ENCODE measurements at places on chromosomes 11 and 22.
A peak's percentile ranks its signal among the peaks of the same experiment; 100 is the strongest.

- DNase-seq = no peak
Measured at GRCh38 chr11:42555190-42555589, 756.6 kb upstream of the API5 start.

DNA sequence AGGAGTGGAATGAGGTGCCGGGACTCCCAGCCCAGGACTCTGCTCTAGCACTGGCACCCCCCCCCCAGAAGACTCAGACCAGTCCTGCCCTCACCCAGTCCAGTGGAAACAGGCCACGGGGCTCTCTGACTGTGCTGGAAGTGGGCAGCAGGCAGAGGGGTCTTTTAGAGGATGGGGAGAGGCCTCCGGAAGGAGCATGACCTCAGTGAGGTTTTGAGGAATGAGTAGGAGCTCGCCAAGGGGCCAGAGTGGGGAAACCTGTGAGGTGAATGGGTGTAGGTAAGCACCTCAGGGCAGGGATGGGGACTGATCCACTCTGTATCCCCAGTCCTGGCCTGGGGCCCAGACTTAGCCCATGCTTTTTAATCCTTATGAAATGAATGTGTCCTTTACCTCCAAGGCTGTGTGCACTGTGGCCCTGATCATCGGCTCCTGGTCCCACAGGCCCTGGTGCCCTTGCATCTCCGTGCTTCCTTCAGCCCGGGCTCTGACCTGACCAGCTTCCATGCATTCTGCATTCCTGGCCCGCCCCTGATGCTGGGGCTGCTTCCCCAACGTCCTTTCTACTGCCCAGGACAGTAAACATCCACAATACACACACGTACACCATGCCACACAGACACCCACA lies 24.4 kb upstream of the RFPL3 start:
- no peak for DNase-seq

- no peak for DNase-seq
Measured at GRCh38 chr11:58493676-58494075, 14.2 kb downstream of the OR5B21 start.

- peak; percentile 19 for DNase-seq
Measured at GRCh38 chr22:23246982-23247766, 66.9 kb downstream of the BCR start.

- DNase-seq = no peak
Measured at GRCh38 chr11:96122601-96123074, 198.7 kb upstream of the MTMR2 start.

DNA sequence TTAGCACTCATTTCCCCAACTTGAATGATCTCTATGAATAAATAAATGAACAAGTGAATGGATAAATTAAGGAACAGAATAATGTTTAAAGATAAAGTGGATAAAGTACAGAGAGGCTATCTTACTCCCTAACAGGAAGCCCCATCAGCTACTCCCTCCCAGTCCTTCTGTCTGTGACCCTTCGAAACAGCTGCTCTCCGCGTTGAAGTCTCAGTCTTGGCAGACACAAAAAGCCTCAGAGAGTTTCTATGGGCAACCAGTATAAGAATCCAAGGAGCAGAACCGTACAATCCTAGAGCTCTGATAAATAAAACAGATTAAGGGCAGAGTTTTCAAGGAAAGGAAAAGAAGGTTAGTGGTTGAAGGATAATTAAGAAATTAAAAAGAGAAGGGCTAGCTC lies 35.0 kb downstream of the GUCY1A2 start:
- no peak for DNase-seq

DNA sequence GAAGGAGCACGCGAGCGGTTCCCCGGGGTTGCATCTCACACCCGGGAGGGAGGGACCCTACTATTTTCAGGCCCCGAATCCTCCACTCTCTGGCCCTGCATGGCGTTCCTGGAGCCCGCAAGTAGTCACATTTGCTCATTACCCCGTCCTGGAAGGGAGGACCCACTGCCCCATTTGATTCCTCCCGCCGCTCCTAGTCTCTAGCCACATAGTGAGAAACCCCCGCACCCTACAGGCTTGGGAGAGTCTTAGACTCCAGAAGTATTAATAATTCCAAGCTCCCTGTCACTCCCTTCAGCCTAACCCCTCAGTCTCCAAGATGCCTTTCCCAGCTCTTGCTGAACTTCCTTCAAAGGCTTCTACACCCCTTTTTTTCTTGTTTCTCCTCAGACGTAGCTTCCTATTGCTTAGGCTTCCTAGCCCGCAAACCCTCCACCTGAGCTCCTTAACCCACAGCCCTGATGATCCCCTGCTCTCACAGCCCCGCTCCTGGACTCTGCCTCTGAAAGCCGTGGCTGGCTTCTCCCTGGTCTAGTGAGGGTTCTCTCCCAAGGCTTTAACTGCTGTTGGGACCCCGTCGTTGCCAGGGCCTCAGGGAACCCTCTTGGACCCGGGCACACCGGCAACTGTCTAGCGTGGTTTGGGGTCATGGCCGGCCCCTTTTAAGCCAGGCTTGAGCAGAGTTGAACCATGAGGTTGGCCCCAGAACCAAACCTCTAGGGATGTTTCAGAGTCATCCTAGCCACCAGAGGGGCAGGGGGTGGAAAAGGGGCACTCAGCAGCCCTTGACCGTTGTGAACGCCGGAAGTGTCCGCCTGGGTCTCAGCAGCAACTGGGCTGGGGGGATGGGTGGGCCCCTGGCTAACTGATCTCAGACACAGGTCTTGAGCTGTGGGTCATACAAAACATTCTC lies 862 bp downstream of the GGA1 start:
- no peak for DNase-seq

DNA sequence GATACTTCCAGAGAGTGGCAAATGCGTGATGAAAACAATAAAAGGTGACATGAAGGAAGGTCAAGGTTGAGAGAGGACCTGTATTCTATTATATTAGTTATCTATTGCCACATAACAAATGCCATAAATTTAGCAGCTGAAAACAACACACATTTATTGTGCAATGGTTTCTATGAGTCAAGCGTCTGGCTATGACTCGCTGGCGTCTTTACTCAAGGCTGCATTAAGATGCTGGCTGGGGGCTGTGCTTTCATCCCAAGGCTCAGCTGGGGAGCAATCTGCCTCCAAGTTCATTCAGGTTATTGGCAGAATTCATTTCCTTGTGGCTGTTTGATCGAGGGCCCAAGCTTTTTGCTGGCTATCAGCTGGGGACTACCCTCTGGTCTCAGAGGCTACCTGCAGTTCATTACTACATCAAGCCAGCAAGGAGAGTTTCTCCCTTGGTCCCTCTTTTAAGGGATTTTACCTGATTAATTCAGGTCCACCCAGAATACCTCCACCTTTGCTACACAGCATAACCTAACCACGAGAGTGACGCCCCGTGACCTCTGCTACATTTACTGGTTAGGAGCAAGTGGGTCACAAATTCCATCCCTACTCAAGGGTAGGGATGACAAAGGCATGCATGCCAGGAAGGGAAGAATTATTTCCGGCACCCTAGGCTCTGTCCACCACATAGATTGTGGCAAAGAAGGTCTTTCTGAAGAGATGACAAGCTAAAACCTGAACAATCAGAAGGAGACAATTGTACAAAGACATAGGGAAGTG lies 549.1 kb downstream of the MN1 start:
- DNase-seq = no peak

DNA sequence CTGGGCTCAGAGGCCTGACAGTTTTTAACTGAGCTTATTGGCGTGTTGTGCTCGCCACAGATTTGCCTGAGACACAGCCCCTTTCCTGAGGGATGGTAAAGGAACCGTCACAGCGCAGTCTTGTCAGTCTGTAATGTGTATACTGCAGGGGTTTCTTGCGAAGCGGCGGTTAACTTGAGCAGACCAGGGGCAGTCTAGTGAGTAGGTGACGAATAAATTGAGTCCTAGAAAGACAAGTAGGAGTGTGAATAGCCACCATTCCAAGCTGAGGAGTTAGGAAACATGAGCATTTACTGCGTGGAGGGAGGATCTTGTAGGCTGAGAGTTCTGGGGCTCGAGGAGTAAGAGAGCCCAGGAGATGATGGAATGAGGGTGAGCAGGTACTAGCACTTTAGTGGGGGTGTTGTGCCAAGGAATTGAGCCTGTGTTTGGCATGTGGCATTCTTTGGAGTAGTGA lies 1.4 kb downstream of the MED15 start:
- DNase-seq = no peak

- no peak for DNase-seq
Measured at GRCh38 chr11:125470355-125470754, 25.7 kb downstream of the FEZ1 start.

DNA sequence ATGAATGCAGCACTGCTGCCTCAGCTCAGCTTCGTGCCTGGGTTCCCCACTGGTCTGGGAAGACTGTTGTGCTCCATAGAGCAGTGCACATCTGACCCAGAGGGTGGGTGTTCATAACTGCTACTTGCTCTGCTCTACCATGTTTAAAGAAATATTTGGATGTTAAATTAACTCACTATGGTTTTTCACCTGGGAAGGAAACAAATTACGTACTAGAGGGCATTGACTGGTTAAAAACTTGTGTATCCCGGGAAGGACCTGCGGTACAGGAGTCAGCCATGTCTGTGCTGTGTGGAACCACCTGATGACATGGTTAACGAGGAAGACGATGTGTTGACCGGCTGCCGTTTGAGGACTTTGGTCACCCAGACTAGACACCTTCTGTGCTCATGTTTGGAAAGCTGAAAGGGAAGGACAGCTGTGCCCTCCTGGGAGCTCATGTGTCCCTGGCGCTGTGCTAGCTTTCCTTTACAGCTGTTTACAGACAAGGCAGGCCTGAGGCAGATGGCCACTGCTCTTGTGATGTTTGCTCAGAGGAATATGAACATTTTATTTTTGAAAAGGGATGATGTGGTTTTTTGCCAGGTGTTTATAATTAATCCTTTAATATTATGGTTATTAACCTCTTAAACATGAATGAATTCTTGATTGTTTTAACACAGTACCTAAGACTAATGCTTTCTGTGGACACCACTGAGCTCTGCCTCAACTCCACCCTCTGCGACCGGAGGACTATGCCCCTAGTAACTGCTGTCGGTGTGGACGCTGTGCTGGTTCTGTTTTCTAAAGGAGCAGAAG lies 14.3 kb upstream of the AIFM3 start:
- no peak for DNase-seq

DNA sequence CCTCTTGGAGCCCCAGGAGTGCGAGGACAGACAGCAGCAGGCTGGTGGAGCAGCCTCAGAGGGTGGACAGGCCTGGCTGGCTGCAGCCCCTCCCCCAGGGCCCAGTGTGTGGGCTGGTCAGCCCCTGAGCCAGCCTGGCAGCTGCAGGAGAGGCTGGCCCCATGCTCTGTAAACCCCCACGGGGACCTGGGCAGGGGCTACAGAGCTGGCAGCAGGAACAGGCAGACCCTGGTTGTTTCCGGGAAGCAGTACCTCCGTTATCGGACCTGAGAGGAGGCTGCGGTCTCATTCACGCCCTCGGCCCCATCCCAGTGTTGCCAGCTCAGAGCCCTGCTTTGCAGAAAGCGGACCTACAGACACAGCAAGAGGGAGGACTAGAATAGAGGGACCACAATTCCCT lies 38.5 kb upstream of the COMT start:
- DNase-seq = no peak

- no peak for DNase-seq
Measured at GRCh38 chr22:46953968-46954765, 191.7 kb downstream of the TBC1D22A start.

GRCh38 chr11:125312391-125312790 lies 147.8 kb downstream of the PKNOX2 start:
- DNase-seq = no peak

DNA sequence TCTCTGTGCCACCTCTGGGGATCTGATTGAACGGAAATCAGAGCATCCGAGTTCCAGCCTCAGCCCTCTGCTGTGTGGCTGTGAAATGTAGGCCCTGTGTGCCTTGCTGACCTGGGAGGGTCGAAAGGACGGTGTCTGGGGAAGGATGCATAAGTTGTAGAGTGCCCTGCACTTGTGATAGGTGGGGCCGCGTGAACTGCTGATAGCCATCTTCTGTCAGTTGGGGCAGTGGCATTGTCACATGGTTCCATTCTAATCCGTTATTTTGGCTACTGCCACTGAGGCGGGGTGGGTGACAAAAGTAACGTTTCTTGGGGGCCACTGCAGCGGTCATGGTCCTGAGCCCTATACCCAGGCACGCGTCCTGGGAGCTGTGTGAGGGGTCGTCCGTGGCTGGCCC lies 63.4 kb downstream of the LRP5 start:
- no peak for DNase-seq

DNA sequence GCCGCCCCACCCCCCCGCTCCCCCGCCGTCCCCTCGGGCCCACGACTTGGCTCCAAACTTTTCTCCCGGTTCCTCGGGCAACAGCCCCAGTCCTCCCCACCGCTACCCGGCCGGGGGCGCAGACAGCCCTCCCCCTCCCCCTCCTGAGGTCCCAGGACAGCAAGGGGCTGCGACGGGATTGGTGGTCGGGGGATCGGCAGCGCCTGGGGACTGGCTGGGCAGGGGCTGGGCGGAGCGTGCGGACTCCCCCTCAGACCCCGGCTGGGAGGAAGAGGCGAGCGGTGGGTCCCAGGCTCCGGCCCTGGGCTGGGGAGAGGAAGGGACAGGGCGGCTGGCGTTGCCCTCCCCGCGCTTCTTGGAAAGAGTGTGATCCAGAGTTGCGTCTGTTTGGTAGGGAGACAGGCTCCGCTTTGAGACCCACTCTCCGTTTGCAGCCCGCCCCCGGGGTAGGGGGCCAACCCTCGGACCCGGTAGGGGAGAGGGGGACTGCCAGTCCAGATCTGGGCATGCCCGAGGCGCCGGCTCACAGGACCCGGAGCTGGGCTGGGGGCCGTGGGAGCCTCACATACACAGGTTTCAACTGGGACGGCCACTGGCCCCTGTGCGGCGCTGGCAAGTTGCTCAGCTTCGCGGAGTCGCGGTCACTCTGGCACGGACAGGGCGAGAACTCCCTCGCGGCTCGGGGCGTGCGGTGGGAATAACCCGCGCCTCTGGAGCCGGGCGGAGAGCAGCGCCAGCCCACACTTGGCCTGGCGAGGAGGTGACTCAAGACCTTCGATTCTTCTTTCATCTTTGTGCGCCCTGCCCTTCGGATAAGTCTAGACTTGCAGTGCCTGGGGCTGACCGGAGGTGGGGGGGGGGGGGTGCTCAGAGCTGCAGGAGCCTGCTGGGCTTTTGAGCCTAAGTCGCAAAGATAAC lies 999 bp downstream of the TSKU start:
- no peak for DNase-seq

GRCh38 chr22:17876306-17876831 lies 102.1 kb upstream of the BID start:
- no peak for DNase-seq

- no peak for DNase-seq
Measured at GRCh38 chr11:133974836-133975487, 18.2 kb upstream of the IGSF9B start.

- DNase-seq = no peak
Measured at GRCh38 chr11:24622262-24622661, 125.4 kb downstream of the LUZP2 start.

DNA sequence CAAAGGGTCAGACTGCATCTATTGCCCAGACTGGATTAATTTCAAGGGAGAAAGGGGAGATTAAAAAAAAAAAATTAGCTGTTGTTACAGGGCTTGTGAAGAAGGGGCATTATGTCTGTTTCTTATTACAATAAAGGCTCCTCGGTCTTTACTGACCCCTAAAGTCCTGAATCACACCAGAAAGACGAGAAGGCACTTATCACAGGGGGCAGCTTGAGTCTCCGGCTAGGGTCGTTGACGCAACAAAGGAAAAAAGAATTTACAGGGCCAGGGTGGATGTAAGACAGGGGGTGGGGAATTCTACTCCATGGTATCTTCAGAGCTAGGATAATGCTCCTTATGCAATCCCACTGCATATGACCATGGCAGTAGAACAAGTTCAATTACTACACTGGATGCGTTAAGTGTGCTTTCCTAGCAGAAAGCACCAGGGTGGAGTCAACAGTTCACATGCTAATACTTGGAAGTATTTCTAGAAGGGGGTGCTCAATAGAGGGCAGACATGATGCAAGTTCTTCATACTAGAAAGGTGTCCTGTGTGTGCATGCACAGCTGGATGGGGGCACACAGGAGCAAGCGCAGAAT lies 16.5 kb downstream of the DDX17 start:
- no peak for DNase-seq

GRCh38 chr22:44698531-44699421 lies 3.2 kb upstream of the PRR5 start:
- no peak for DNase-seq

All from NCI-H1092 (cell line).